ENCODE measurements at places on chromosomes 7 and 10. TPM values are rescaled to one million over a fixed set of nuclear protein-coding genes. Genes with fewer than 3 reads are reported as not detected.

DNA sequence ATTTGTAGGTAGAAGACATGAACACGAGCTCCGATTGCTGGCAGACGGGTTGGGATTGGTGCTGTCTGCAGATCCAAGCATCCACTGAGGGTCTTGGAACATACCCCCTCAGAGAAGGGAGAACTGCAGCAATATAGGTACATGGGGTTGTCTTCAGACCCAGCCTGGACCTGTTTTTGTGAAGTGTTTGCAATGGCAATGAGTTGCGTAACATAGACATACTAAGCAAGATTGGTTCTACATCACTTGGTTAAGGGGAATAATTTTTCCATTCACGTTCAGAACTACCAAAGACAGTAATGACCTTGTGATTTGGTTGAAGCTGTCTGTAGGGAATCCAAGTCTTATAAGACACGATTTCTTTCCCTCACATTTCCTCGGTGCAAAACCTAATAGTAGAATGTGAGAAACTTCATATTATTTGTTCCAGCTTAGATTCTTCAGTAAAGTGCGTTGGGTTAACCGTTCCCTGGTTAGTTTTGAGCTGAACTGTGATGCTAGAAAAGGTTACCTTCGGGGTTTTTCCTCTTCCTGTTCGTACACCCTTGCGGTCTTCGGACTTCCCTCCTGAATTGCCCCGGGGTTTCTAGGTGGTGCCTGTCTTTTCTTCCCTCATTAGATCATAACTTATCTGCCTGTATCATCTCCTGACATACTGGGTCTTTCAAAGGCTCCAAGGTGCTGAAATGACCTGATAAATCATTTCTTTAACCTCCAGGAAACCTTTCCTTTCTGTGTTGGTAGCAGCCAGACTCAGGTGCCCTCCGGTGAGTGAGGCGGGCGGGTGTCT is 14.4 kb downstream of the PROSER2 start:
- no peaks in the 10 kb centered on the region for H3K4me1 ChIP-seq
- no peak for DNase-seq
- no peaks in the 10 kb centered on the region for H3K36me3 ChIP-seq
- no peak overlapping the region for H3K4me3 ChIP-seq
- no peaks in the 10 kb centered on the region for H3K27me3 ChIP-seq

DNA sequence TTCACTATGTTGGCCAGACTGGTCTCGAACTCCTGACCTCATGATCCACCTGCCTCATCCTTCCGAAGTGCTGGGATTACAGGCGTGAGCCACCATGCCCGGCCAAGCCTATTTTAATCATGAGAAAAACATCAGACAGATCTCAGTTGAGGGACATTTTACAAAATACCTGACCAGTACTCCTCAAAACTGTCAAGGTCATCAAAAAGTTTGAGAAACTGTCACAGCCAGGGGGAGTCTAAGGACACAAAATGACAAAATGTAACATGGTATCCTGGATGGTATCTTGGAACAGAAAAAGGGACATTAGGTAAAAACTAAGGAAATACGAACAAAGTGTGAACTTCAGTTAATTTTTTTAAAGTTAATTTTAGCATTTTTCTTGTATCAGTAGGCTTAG is 219.8 kb upstream of the PPP1R3A start:
- no peaks in the 10 kb centered on the region for H3K4me1 ChIP-seq
- no peaks in the 10 kb centered on the region for H3K27me3 ChIP-seq
- H3K27ac ChIP-seq, result no peak overlapping the region
- H3K4me3 ChIP-seq, result no peak overlapping the region
- no peaks in the 10 kb centered on the region for H3K36me3 ChIP-seq
- DNase-seq, result no peak

- H3K27me3 ChIP-seq, result no peaks in the 10 kb centered on the region
- H3K36me3 ChIP-seq, result no peaks in the 10 kb centered on the region
- H3K4me3 ChIP-seq, result no peak overlapping the region
- no peak for DNase-seq
- no peak overlapping the region for H3K27ac ChIP-seq
Measured at GRCh38 chr7:130822642-130823041, 88.6 kb upstream of the KLF14 start.

DNA sequence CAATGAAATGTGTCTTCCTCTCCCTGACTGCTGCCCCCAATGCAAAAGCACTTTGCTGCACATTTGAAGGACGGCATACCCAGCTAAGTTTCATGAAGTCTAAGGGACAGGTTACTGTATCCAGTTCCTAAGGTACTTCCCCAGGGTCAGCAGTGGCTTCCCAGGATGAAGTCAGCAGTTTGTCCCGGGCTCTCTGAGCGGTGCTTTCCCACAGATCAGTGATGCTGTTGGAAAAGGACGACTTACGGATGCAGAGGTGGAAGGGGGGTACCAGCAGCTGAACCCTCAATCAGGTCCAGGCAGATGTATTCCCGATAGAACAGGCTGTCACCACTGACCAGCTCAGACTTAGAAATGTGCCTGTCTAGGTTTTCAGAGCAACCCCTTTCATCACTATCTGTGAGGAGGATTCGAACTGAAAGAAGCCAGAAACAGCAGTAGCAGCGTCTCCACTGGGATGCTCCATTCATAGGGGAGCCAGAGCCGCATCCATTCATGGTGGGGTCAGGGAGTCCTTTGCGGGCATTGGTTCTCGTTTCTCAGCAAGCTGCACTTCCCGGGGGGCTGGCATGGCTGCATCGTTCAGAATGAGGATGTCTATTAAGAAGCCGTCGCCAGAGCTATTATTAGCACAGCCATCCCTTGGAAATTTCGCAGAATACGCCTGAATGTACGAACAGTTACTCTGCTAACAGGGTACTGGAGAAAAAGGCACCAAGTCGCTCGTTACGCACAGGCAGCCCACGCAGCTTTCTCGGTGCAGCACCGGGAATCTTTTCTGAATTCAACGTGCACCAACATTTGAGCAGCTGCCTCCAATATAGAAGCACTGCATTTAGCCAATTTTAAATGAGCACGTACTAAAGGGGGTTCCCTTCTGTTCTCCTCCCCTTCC is 303.7 kb downstream of the PRPF18 start:
- H3K36me3 ChIP-seq, result no peaks in the 10 kb centered on the region
- no peak overlapping the region for H3K27ac ChIP-seq
- peaks cover 8% of the 10 kb centered on the region for H3K4me1 ChIP-seq
- peaks cover 16% of the 10 kb centered on the region for H3K27me3 ChIP-seq

DNA sequence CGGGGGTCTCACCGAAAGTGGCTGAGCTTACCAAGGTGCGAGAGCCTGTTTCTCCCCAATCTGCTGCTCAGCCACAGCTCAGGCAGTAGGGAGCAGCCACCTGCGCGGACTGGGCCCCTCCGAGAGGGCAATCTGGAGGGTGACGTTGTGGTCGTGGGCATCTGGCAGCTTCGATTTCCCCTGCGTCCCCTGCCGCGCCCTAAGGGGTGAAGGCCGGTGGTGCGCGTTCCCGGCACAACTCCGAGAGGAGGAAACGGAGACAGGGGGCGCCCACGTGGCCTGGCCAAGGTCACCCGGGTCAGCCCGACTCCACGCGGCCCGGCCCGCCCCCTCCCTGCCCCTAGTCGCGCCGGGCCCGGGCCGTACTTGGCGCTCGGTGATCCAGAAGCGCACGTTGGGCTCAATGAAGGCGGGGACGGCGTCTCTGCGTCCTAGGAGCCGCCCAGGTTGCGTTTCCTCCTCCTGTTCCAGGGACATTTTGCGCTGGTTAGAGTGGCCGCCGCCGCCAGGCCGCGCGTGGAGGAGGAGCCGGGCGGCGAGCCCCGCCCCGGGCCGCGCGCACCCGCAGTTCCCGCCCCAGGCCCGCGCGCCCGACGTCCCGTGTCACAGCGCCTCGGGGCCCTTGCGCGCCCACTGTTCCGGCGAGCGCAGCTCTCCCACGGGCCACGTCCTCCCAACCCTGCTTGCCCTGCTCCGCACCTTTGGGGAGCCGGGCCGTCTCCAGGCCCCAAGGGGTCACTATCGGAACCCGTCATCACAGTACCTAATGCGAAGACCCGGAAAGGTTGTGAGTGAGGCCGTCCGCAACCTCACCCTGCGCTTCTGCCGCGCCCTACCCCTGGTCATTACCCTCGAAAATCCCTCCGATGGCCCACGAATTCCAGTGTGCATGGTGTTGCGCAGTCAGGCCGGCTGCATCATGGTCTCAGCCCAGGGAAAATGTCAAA is at the start of gene SFXN4:
Gene SFXN4 (minus strand): TSS at position 544 of the 947 bp plus-strand sequence. CDS start 67 bp downstream, at position 477.
- peak within 1 kb of the TSS; percentile 95 for H3K4me3 ChIP-seq
- peak within 1 kb of the TSS; percentile 88 for H3K27ac ChIP-seq
- DNase-seq, result peak; percentile 85
- no peaks in the 10 kb centered on the region for H3K36me3 ChIP-seq
- H3K4me1 ChIP-seq, result peaks cover 12% of the 10 kb centered on the region
- H3K27me3 ChIP-seq, result no peaks in the 10 kb centered on the region

DNA sequence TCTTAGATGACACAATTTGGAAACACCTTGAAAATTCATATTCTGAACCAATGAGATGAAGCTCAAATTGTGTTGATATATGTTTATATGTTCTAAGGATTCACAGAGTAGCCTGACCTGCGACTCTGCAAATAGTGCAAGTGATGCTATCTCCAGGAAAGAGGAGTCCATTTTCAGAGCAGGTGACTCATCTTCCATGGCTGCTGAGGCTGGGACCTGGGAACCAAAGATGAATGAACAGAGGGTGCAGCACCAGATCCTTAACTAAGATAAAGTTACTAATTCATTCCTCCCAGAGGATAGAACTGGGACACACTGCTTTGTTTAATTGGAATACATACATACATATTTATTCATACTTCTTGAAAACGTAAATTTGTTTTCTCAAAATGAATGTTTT is 240.6 kb upstream of the SEMA3C start:
- no peak for DNase-seq
- no peak overlapping the region for H3K27ac ChIP-seq
- H3K4me3 ChIP-seq, result no peak overlapping the region
- no peaks in the 10 kb centered on the region for H3K36me3 ChIP-seq

DNA sequence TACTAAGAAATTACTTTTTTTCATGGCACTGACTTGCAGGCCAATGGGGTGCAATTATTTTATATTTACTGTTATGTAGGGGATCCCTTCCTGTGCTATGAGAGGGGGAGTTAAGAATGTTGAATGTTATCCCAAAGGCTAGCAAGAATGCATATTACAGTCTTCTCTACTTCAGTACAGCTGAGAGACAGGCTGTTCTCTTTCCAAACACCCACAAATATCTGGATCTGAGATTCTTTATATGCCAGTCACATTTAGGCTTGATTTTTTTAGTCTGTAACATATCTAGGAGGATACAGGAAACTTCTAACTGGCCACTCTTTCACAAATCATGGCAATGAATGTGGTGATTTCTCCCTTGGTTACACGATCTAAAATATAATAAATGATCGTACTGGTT is 266.4 kb upstream of the FZD8 start:
- no peak overlapping the region for H3K4me3 ChIP-seq
- H3K27me3 ChIP-seq, result no peaks in the 10 kb centered on the region
- H3K27ac ChIP-seq, result no peak overlapping the region
- H3K36me3 ChIP-seq, result no peaks in the 10 kb centered on the region
- no peak for DNase-seq

DNA sequence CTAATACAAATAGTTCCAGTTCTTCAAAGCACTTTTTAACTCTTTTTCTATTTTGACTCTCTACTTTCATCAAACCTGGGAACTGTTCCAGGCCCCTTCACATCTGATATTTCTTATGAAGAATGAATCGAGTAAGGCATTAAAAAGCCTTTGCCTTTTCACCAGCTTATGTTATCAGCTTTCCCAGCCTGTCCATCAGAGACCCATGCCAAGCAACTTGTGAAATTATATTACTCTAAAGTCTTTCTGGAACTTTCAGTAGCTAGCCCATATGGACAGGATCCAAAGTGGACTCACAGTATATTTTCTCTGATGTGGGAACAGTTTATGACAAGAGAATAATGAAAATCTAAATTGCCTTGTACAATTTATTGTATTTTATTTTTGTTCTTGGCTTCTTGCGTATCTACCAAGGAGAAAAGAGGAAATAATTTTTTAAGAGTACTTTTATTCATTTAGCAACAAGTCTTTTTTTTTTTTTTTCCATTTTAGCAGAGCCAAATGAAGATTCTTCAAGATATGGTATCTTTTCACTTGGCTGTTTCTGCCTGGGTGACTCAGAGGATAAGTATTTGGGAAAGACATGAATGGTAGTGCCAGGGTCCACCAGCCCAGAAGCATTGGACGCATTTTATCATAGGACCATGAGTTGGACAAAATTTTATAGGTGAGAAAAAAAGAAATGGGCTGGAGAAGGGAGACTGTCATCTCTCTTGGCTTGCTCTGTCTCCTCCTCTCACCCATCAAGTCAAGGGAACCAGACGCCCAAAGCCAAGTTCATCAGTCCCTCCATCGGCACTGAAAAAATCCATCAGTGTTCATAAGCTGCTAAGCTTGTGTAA is 195.8 kb upstream of the NEBL start:
- no peak overlapping the region for H3K4me3 ChIP-seq
- H3K4me1 ChIP-seq, result no peaks in the 10 kb centered on the region
- DNase-seq, result no peak
- no peaks in the 10 kb centered on the region for H3K27me3 ChIP-seq
- no peaks in the 10 kb centered on the region for H3K36me3 ChIP-seq

DNA sequence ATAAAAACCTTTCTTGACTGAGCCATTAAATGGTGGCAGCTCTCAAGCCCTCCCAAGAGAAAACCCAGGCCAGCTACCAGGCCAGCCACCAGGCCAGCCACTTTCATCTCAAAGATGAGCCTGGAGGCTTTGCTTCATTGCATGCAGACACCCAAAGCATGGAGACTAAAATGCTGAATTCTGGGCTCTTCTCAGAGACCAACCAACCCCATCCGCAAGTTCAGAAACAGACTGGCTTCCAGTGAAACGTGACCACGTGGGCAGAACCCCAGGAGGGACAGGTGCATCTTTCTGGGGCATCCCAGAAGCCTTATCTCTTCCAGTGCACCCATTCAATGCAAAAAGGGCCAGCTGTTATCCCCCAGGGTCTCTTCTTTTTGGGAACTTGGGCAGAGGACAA is 20.9 kb downstream of the CHST15 start:
- no peak overlapping the region for H3K4me3 ChIP-seq
- H3K36me3 ChIP-seq, result no peaks in the 10 kb centered on the region
- no peaks in the 10 kb centered on the region for H3K4me1 ChIP-seq
- no peaks in the 10 kb centered on the region for H3K27me3 ChIP-seq
- DNase-seq, result no peak

The SYNPO2L gene
- 0.12 TPM for total RNA-seq

The ZNF804B gene
- total RNA-seq, result not detected

The RNF32 gene
- 1.1 TPM for total RNA-seq

The APBB1IP gene
- 99.5 TPM for total RNA-seq

The H2AZ2 gene
- 141 TPM for total RNA-seq

The HGF gene
- 1.4 TPM for total RNA-seq

The SUPV3L1 gene
- total RNA-seq, result 43.8 TPM

The NEUROG3 gene
- total RNA-seq, result not detected

All from naive thymus-derived CD4-positive, alpha-beta T cell (primary cell).